A549 (cell line): ENCODE measurements at places on chromosomes 3 and 15.
A peak's percentile ranks its signal among the peaks of the same experiment; 100 is the strongest.

DNA sequence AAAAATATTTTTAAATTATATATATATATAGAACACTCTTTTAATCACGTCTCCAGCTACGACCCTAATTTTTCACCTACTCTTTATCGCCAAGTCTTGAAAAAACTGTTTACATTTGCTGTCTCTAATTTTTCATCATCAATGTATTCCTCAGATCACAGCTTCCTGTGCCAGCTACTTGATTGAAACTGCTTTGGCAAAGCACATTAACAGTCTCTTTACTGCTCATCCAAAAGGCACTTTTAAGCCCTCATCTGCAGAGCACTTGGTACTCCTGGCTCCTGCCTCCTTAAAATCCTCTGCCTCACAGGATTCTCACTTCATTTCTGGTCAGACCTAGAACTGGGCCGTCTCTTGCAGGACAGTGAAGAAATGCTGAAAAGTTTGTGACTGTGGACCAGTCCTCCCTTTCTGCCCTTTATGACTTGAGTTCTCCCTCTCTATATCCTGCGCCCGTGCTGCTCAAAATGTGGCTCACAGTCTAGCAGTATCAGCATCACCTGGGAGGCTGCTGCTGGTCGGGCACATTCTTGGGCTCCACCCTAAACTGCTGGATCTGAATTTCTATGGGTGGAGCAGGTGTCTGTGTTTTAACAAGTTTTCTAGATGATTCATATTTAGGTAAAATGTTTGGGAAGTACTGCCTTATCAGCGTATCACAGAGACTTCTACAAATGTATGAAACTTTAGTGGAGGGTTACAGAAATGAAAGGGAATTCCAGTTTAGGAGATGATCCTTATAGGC, 196.8 kb downstream of the ADAMTSL3 start:
- no peak for DNase-seq

DNA sequence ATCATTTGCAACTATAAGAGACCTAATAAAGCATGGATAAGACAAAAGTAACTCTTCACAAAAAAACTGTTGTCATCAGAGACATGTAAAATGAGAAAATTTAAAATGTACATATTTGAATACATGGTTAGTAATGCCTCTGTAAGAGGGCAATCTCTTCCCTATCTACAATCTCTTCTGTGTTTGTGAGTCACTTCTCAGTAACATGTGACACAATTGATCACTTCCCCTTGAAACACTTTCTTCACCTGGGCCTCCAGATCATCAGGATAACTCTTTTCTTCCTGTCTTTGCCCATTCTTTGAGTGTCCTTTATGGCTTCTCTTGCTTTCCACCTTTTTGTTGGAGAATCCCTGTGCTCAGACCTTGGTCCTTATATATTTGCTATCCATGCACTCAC, 50.4 kb downstream of the TFDP2 start:
- DNase-seq = no peak

- DNase-seq = no peak
Measured at GRCh38 chr3:4234889-4235288, 68.3 kb upstream of the SETMAR start.

DNA sequence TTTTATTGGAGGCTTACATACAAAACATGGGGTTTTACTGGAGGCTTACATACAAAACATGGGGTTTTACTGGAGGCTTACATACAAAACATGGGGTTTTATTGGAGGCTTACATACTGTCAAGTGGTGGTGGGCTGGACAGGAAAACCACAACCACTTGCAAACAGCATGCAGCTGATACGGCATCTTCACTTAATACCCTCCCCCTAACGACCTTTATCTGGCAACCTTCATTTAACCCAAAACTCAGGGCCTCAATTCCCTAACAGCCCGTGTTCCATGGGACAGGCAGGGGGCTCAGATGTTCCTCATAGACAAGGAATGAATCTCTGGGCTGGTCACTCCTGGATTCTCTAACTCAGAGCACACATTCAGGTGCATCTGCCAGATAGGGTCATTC, 137.1 kb downstream of the CD47 start:
- DNase-seq = no peak

- no peak for DNase-seq
Measured at GRCh38 chr3:151210676-151211381, 7.8 kb upstream of the GPR171 start.

DNA sequence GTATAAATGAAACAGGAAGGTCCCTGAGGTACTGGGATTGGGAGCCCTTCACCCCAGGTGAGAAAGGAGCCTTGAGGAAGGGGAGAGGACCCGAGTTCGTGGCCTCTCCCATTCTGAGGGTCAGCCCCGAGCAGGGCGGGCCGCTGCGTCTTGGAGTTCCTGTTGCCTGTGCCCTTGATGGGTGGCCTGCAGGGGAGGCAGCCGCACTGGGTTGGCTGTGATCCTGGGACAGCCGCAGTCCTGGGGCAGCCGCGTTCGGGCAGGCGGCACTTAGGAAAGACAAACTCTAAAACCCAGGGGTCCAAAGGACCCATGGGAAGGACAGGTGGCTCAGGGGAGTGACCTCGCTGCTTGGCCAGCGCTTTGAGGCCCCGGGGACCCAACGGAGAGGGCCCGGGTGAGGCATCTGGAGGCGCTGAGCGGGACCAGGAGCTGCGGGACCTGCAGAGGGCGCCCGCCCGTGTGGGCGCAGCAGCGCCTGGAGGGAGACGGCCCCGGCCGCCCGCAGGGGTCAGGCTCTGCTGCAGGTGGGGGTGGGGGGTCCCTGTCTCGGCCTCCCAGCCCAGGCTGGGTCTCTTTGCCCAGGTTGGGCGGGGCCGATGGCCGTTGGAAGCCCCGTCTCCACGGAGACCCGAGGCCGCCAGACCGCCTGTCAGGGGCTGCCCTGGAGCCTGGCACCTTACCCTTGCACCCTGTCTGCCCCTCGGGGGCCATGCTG, 65.1 kb downstream of the HMCES start:
- DNase-seq = peak; percentile 38

GRCh38 chr15:42547918-42548248, 710 bp downstream of the LRRC57 start:
- no peak for DNase-seq

- DNase-seq = no peak
Measured at GRCh38 chr3:23624305-23624704, 181.4 kb upstream of the UBE2E1 start.

- DNase-seq = no peak
Measured at GRCh38 chr3:136772709-136773108, 20.5 kb upstream of the STAG1 start.

GRCh38 chr3:188776447-188776846, 395.3 kb upstream of the TPRG1 start:
- DNase-seq = no peak

GRCh38 chr3:190017521-190018288, 103.0 kb downstream of the P3H2 start:
- DNase-seq = peak; percentile 77

- no peak for DNase-seq
Measured at GRCh38 chr15:67074886-67075229, 9.5 kb downstream of the SMAD3 start.

DNA sequence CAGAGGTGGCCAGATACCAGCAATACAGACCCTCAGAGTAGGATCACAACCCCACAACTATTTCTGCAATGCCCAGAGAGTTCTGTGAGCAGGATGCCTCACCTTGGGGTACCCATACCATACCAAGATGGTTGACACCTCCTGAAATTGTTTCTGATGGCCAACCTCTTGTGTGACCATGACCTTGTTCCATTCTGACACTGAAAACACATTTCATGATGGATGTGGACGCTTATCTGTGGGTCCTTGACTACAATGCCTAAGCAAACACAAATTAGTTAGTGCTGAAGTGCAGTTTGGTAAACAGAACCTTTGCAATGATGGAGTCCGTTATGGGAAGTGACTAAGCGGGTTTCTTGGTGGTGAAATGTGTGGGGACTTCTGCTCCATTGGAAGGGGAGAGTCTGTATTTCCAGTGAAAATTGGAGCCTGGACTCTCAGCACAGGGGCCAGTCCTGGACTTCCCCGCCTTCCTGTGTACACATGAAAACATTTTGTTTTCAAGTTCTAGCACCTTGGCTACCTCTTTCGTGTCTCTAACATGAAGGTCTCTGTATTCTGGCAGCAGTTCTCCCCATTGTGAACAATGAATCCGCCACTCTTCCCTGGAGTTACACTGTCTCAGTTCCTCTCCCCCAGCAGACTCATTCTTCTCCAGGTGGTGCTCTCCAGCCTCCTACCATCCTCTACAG, 106.2 kb downstream of the XXYLT1 start:
- no peak for DNase-seq

DNA sequence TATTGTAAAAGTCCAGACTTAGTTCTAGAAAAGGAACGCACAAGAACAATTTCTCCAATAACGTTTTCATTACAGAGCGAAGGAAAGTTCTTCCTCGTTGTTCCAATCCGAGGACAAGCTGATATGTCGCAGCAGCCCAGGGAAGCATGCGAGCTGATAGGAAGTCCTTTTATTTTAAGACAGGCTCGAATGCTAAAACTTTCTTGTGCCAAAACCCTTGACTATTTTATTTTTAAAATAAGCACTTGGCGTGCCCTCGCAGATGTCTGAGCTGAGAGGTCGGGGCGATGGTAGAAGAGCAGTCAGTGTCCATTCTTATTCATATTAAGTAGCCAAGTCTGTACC, 433 bp upstream of the MITF start:
- DNase-seq = no peak

- DNase-seq = no peak
Measured at GRCh38 chr3:63355809-63356208, 77.7 kb downstream of the SYNPR start.

DNA sequence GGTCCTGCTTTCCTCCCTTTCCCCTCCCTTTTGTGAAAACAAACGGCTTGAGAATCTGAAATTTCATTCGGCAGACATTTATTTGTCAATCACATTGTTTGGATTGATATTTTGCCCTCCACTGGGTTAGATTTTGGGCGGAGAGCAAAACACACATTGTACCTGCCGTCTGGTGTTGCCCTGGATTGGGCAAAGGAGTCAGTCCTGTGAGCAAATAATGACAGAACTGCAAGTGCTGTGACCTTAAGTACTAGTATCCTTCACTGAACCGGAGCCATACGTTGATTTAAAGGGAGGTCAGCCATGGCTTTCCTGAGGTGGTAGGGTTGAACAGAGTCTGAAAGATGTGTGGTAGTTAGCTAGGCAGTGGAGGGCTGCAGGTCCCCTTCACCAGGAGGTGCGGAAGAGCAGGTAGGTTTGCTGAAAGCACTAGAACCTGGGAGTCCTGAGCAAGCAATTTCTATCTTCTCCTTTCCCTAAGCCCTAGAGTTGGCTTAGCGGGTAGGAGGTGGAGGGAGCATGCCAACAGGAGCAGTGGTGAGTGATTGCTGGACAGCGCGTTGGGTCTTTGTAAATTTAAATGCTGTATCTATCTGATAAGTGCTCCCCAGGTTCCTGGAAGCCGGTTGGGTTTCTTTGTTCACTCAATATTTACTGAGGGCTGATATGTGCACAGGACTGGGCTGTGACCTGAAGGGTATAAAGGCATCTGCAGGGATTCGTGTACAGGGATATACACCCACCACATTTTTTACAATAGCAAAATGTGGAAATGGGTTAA, 2.0 kb downstream of the PDIA5 start:
- DNase-seq = no peak

DNA sequence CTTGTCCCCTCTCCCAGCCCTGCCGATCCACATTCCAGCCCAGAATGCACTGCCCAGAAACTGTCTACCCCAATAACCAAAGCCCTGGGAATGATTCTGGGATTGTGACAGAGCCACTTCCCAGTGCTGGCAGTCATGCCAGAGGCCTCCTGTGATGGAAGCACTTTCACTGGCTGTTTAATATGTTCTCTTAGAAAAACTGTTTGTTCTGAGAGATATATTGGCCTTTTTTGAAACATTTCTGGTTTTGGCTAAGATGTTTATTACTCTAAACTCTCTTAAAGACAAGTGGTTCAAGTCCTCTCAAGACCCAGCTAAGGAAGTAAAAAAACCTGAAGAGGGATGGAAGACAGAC, 74.0 kb upstream of the HACD2 start:
- DNase-seq = no peak

DNA sequence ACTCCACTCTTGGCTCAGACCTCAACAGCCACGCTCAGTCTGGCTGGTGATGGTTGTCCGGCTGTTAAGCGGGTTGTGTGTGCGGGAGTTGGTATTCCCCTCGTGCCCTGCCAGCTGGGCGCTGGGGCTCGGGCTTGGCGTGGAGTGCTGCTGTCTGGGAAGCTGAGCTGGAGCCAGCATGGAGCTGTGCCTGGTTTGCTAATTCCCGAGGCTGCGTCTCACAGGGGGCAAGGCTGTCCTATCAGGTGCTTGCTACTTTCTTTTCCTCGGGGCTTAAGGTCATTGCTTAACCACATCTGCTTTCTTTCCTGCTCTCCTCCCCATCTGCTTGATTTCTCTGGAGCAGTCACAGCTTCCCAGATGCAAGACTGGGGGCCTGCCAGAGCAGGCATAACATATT, 29.9 kb downstream of the PDIA5 start:
- no peak for DNase-seq

- DNase-seq = no peak
Measured at GRCh38 chr3:69095636-69096035, 10.9 kb downstream of the ARL6IP5 start.

GRCh38 chr3:4373669-4374068, 70.5 kb downstream of the SETMAR start:
- no peak for DNase-seq

DNA sequence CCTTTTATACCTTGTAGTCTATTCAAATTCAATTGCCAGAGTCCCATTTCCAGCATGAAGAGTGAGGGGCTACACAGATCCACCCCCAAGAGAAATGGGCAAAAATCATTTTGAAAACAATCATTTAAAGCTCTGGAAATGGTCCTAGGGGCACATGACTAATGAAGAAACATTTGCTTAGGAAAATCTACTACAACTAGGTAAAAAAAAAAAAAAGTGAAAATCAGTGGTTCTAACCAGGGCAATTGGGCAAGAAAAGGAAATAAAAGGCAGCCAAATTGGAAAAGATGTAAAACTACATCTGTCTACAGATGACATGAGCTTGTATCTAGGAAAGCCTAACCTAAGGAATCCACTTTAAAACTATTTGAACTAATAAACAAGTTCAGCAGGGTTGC, 9.4 kb downstream of the IMPG2 start:
- no peak for DNase-seq

DNA sequence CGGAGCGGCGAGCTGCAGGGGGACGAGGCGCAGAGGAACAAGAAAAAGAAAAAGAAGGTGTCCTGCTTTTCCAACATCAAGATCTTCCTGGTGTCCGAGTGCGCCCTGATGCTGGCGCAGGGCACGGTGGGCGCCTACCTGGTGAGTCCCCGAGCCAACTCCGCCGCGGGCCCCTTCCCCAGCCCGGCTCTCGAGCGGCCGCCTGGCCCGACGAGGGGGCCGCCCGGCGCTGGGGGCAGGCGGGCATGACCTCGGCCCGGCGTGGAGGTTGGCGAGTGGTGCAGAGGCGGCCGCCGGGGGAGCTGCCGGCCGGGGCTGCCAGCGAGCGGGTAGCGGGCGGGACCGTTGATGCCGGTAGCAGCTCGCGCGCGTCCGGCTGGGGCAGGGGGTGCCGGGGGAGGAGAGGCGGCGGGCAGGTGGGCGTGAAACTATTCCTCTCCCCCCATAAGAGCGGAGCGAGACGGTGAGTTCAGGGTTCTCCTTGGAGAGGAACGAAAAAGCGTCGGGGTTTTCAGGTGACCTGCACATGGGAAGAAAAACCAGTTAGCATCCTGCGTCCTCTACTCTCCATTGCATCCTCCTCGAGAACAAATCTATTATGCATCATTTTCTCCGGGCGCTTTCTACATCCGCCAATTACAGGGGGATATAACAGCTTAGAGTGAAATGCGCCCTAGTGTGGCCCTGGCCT, 585 bp downstream of the SLCO3A1 start:
- peak; percentile 45 for DNase-seq
